NCI-H748 treated with DMSO at 0.1 percent for 48 hours (cell line): ENCODE measurements at places on chromosomes 7 and 10.

DNA sequence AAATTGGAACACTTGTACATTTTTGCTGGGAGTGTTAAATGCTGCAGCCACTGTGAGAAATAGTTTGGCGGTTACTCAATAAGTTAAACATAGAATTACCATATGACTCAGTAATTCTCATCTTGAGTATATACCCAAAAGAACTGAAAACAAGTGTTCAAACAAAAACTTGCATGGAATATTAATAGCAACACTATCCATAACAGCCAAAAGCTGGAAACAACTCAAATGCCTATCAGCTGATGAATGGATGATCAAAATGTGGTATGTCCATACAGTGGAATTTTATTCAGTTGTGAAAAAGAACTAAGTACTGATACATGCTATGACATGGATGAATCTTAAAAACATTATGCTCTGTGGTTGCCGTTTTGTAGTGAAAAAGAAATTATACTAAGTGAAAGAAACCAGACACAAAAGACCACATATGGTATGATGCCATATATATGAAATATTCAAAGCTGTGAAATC is 63.0 kb upstream of the SP4 start:
- DNase-seq: no peak

DNA sequence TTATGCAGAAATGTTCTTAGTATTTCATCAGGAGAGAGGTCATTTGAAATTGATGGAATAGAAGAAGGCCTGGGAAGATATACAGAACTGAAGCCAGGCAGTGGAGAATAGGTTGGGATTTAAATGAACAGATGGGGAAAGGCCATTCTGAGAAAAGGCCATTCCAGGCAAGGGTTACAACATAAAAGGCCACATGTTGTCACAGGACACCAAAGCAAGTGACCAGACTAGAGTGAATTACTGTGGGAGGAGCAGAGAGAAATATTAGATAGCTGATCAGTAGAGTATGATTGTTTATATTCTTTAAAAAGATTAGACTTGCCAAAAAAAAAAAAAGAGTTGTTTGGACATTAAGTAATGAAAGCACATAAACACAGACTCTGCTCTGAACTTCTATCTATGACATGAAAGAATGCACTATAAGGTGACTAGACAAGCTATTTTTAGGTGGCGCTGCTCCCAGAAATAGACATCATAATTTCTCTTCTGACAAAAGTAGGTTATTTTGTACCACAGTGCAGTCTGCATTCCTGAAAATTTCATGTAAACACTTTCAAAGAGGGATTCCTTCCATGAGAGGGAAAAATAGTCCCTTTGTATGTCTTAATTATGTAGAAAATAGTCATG is 55.2 kb upstream of the DKK1 start:
- no peak for DNase-seq

DNA sequence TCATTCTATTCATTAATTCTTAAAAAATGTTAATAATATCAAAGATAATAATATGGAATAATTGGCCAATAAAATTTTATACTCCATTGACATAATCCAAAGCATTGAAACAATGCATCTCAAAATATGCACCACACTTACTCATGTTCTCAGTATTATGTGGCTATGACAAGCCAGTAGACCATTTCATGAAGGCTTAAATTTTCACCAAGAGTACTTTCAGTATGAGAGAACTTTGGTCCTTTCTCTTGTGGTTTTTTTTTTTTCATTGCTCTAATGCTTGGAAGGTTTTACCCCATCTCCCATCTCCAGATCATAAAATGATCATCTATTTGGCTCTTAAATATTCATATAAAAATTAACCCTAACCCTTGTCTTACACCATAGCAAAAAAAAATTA is 45.5 kb upstream of the TMEM140 start:
- no peak for DNase-seq

GRCh38 chr10:88725798-88726197 is 19.7 kb downstream of the LIPK start:
- no peak for DNase-seq

DNA sequence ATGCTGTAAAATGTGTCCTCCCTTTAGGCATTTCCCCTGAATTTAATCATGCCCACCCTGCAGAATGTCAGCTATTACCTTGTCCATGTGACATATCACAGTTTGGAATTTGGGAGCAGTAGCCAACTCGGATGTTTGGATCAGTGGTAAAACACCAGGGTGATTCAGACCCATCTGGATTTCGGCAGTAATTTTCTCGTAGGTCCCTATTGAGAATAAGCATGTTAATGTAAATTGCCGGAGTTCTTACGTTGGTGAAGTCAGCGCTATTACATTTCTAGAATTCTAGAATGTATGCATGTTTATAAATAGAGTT is 44.1 kb downstream of the HGF start:
- no peak for DNase-seq
